ENCODE measurements at places on chromosomes 7 and 10. TPM values are rescaled to one million over a fixed set of nuclear protein-coding genes. Genes with fewer than 3 reads are reported as not detected.

Gene GARIN1A
- polyA plus RNA-seq: 0.46 TPM

Gene UBE2D4
- polyA plus RNA-seq: 21.3 TPM

Gene FAM241B
- polyA plus RNA-seq: 0.55 TPM

Gene TLL2
- polyA plus RNA-seq: 0.05 TPM

Gene DYDC2
- polyA plus RNA-seq: not detected

Gene TMEM213
- not detected for polyA plus RNA-seq

Gene RASSF4
- polyA plus RNA-seq: 2.5 TPM

Gene CALML3
- not detected for polyA plus RNA-seq

Gene PIK3AP1
- 0.24 TPM for polyA plus RNA-seq

Gene PDE6C
- not detected for polyA plus RNA-seq

Gene TDRD1
- polyA plus RNA-seq: 0.22 TPM

Gene SLF2
- polyA plus RNA-seq: 11.1 TPM

Gene CCDC146
- polyA plus RNA-seq: 1.2 TPM

Gene RAPGEF5
- 0.12 TPM for polyA plus RNA-seq

Gene DOCK1
- 27.2 TPM for polyA plus RNA-seq

Gene UNC5B
- polyA plus RNA-seq: 5.5 TPM

Gene SPDYE16
- not detected for polyA plus RNA-seq

Gene RAMP3
- polyA plus RNA-seq: not detected

Gene SEMA3C
- 147 TPM for polyA plus RNA-seq

Gene IQUB
- 0.09 TPM for polyA plus RNA-seq

Gene AKR1D1
- polyA plus RNA-seq: not detected

Gene MACC1
- polyA plus RNA-seq: under 0.01 TPM

Gene LIPN
- not detected for polyA plus RNA-seq

Gene DNAJC12
- 2.3 TPM for polyA plus RNA-seq

Gene ACTL6B
- polyA plus RNA-seq: not detected

Gene CACNB2
- polyA plus RNA-seq: 0.70 TPM

Gene EBF3
- polyA plus RNA-seq: 1.0 TPM

Gene KCP
- polyA plus RNA-seq: not detected

Gene MAT1A
- not detected for polyA plus RNA-seq

Gene NPFFR1
- polyA plus RNA-seq: not detected

Gene CPA2
- not detected for polyA plus RNA-seq

Gene POLR2J2
- polyA plus RNA-seq: 1.1 TPM

Gene URGCP
- 18.3 TPM for polyA plus RNA-seq

Gene C10orf53
- not detected for polyA plus RNA-seq

Gene MRC1
- polyA plus RNA-seq: 0.01 TPM

Gene RNF148
- polyA plus RNA-seq: 0.09 TPM

Gene BEND7
- 6.2 TPM for polyA plus RNA-seq

Gene AGMO
- 0.02 TPM for polyA plus RNA-seq

Gene SND1
- 137 TPM for polyA plus RNA-seq

Gene FKBP6
- not detected for polyA plus RNA-seq

Gene EN2
- polyA plus RNA-seq: not detected

Gene CADPS2
- 9.6 TPM for polyA plus RNA-seq

Gene AKR1E2
- 2.2 TPM for polyA plus RNA-seq

Gene POLD2
- 122 TPM for polyA plus RNA-seq

Gene SLC26A5
- polyA plus RNA-seq: not detected

Gene KIAA1217
- 0.92 TPM for polyA plus RNA-seq

Gene ASZ1
- 0.03 TPM for polyA plus RNA-seq

Gene FEZF1
- polyA plus RNA-seq: not detected

Gene NANOS1
- 1.1 TPM for polyA plus RNA-seq

Gene UBTD1
- polyA plus RNA-seq: 15.0 TPM

Gene TEX36
- polyA plus RNA-seq: 0.32 TPM

Gene TSPAN14
- 30.9 TPM for polyA plus RNA-seq

Gene INHBA
- 19.4 TPM for polyA plus RNA-seq

Gene ANKMY2
- 34.3 TPM for polyA plus RNA-seq

Gene RFC2
- polyA plus RNA-seq: 33.2 TPM

Gene CLDN3
- polyA plus RNA-seq: not detected

Gene TRIL
- 0.14 TPM for polyA plus RNA-seq

Gene BTBD16
- not detected for polyA plus RNA-seq

Gene PON3
- not detected for polyA plus RNA-seq

Gene PALD1
- 0.41 TPM for polyA plus RNA-seq
